ENCODE measurements at places on chromosomes 6 and 20. TPM values are rescaled to one million over a fixed set of nuclear protein-coding genes. Genes with fewer than 3 reads are reported as not detected.

ZBP1 gene
- polyA plus RNA-seq, result 0.46 TPM

SLC13A3 gene
- polyA plus RNA-seq, result 0.77 TPM

- DNase-seq, result no peak
Measured at GRCh38 chr6:149779644-149779963, 30.1 kb downstream of the PCMT1 start.

DNA sequence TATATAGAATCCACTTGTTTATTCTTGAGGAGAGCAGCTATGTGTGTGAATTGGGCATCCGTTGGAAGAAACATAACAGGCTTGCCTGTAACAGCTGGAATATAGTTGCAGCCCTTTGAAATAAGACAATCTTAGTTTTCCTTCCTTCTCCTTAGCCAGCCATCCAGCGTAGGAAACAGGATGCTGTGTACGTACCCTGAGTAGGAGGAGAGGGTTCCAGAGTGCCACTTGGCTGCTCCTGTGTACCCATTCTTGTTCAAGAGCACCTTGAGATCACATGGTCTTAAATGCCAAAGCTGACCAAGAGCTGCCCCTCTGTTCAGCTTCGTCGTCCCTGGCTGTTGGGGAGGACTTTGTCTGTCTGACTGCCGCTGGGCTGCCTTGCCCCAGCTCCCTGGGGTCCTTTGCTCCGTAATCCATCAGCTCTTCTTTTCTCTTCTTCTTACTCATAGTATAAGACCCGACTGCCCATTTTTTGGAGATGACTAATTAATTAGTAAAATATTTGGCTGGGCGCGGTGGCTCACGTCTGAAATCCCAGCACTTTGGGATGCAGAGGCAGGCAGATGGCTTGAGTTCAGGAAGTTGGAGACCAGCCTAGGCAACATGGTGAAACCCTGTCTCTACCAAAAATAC is 49.0 kb downstream of the RREB1 start:
- no peak for DNase-seq

Data from urinary bladder (tissue), 4 donors.